ENCODE measurements at places on chromosomes 3 and 15. TPM values are rescaled to one million over a fixed set of nuclear protein-coding genes. Genes with fewer than 3 reads are reported as not detected.

ATRIP gene
- total RNA-seq: 3.5 TPM

DNA sequence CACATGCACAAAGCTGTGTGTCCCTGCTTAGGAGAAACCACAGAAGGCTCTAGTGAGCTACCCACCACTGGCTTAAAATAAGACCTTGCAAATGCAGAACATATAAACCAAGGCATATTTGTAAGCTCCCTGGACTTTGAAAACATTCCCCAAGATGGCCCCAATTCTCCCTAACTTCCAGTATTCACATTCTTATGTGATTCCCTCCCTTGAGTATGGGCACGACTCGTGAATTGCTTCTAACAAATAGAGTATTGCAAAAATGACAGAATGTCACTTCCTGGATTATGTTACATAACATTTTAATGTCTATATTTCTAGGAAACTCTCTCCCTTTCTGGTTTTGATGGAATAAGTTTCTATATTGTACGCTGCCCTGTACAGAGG, 131.8 kb upstream of the MCTP2 start:
- DNase-seq: no peak

GRCh38 chr3:49618412-49618811, 55.7 kb upstream of the APEH start:
- no peak for DNase-seq

DNA sequence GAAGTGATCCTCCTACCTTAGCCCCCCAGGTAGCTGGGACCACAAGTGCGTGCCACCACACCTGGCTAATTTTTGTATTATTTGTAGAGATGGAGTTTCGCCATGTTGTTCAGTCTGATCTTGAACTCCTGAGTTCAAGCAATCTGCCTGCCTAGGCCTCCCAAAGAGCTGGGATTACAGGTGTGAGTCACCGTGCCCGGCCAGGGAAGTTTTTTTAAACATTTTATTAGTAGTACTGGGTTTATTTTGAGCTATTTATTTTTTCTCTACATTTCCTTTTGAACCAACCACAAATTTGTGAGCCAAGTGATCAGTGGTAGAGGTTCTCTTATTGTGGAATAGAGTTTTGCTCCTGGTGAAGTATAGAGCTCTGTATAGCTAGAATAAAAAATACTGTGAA, 33.7 kb downstream of the ARMC8 start:
- DNase-seq: no peak

DNA sequence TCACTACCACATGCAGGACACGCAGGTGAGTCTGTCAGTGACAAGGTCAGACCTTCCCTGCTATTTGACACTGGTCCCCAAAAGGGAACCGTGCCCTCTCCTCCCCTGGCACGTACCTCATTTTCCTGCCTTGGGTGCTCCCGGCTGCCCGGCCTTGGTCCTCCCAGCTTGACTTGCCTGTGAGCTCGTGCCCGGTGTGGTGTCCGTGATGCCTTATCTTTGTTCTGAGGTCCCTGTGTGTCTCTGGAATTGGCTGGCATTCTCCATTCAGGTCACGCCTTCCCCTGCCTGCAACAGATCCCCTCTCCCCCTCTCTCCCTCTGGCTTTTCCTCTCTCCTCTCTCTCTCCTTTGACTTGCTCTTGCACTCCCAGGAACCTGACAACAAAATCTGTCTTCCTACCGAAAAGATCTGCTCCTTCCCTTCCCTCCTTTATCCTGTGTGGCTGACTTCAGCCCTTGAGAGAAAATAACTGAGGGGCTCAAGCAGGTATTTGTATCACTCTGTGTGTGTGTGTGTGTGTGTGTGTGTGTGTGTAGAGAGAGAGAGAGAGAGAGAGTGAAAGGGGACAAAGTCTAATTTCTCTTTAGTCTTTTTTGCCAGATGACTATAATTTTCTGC, at the start of gene MASP1:
Gene MASP1, minus strand, starts transcription at position 226 of the 621 bp plus-strand sequence. Its CDS starts 105 bp downstream, at position 121.
- peak; percentile 44 for DNase-seq

DNA sequence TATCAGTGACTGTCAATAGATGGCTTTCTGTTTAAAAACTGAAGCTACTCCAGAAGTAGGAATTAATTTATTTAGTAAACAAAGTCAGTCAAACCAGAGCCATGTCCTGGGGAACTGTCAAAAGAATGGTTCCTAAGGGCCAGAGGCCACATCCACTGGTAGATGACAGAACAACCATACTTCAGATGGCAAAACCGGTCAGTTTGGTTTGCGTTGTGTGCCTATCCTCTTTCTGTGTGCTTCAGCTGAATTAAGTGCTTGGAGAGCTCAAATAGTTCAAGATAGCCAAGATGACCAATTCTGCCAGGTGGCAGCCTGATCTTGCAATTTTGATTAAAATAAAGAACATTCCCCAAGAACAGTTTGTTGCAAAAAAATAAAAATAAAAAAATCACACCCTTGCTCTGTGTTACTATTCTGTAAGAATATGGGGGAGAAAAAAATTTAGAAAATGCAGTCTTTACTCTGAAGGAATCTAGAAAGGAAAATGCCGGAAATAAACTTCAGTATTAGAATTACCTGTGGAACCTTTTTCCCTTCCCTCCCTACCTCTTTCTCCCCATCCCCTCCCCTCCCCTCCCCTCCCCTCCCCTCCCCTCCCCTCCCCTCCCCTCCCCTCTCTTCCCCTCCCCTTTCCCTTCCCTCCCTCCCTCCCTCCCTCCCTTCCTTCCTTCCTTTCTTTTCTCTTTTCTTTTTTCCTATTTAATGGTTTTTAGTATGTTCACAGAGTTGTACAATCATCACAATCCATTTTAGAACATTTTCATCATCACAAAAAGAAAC, 2.5 kb downstream of the MAP3K13 start:
- DNase-seq: no peak

Data from heart left ventricle (tissue), 16 donors.